EH (cell line): ENCODE measurements at places on chromosomes 6 and 20.

DNA sequence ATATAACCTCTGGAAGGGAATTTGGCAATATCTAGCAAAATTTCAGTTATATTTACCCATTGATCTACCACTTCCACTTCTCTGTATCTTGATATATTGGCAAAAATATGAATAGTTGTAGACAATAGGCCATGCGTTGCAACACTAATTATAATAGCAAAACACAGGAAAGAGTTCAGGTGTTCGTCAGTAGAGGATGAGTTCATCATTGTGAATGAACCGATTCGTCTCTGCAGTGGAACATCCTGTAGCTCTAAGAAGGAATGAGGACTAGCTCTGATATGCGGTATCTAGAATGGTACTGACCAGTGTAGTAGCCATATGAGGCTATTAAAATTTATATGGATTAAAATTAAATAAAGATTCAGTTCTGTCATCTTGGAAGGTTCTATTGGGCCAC is 8.3 kb downstream of the FAM83D start:
- DNase-seq, result no peak

DNA sequence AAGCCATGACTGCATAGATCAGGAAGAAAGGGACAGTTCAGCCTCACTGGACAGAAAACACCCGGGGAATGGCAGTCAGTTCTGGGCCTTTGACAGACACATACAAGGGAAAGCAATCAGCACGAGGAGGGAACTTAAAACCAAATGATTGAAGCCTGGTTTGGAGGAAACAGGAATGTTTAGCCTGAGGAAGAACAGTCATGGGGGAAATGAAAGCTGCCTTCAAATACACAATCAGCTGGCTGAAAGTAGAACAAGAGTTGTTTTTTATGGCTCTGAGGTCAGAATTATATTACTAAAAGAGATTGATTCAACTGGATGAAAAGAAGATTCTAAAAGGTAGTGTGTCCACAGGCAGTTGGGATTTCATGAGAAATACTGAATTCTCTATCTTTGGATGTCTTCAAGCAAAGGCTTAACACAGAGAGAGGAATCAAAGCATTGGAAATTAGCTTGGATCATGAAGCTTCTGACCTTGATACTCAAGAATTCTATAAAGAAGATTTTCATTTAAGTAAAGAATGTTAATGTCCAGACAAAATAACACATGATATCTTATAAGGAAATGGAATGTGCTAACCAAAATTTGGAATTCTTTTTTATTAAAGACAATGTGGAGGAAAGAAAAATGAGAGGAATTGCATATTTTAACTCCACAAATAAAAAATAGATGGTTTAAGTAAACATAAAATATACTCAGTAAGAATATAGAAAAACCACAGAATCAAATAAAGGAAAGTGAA is 216.6 kb downstream of the IBTK start:
- peak; percentile 72 for DNase-seq

DNA sequence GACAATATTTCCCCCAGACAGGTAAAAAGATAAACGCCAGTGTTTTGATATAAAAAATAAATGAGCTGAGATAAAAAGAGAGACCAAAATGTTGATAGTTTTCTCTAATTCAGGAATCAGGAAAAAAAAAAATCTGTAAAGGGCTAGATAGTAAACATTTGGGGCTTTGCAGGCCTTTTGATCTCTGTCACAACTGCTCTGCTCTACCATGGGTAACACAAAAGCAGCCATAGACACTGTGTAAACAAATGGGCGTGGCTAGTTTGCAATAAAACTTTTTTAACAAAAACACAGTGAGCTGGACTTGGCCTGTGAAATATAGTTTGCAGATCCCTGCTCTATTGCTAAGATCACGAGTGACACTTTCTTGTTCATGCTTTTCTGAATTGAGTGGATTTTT is 219.1 kb upstream of the STXBP5 start:
- peak; percentile 30 for DNase-seq

- peak; percentile 77 for DNase-seq
Observed at GRCh38 chr6:35484921-35485392, 11.9 kb downstream of the TEAD3 start.

GRCh38 chr6:146041282-146041681 is 12.4 kb downstream of the GRM1 start:
- peak; percentile 28 for DNase-seq
